M059J (cell line): ENCODE measurements at places on chromosomes 16 and 17. TPM values are rescaled to one million over a fixed set of nuclear protein-coding genes. Genes with fewer than 3 reads are reported as not detected.

The ARSG gene
- total RNA-seq, result 0.86 and 3.5 TPM in 2 replicates

GRCh38 chr16:15811481-15812400 is 45.1 kb downstream of the MYH11 start:
- DNase-seq, result peak; percentile 83

GRCh38 chr17:34204402-34204801 is 50.7 kb upstream of the CCL2 start:
- no peak for DNase-seq

DNA sequence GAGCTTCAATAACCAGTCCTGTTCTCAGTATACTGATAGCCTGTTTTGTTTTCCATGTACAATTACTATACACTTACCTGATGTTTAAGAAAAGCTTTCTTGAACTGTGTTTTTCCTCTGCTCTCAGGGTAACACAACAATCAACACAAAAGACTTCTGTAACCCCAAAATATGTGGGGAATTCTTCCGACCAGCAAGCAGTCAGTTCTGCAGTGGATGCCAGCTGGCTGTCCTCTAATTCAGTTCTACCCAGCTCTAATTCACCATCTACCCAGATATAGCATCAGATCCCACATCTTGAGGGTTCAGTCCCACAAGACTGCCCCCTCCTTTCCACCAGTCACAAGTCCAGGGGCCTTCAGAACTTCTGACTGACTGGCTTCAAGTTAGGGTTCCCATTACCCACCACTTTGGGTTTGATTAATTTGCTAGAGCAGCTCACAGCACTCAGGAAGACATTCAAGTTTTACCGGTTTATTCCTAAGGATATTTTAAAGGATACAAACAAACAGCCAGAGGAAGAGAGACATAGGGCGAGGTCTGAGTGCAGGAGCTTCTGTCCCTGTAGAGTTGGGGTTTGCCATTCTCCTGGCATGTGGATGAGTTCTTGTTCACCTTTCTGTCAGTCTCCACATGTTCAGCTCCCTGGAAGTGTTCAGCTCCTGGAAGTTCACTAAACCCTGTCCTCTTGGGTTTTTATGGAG is 178.2 kb downstream of the CHD9 start:
- no peak for DNase-seq

The ZKSCAN2 gene
- total RNA-seq, result 4.5 and 4.9 TPM in 2 replicates

DNA sequence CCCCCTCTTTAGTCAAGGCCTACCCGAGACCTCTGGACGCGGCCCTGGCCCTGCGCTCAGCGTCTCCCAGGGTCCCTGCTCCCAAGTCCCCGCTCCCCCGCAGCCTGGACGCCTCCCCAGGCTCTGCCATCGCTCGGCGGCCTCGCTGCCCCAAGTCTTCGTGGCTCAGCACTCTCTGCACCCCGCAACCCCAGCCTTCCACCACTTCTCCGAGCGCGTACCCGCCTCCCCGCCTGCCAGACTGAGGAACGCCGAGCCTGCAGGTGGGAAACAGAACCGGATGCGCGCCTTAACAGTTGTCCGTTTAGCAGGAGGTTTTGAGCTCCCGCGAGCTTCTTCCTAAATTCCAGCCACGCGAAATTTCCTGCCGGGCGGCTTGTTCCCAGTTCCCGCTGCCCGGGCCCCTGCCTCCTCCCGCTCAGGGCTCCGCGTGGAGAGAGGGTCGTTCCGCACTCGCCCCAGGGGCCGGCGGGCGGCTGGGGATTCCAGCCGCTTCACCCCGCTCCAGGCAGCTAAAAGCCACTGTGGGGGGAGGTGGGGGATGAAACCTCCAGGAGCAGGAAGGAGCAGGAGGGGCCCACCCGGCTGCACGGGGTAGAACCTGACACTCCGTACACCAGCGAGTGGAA is 87.7 kb downstream of the KCNJ12 start:
- no peak for DNase-seq
